T-helper 9 cell (primary cell): ENCODE measurements at places on chromosomes 4 and X.

GRCh38 chrX:153449368-153450113 is 3.7 kb upstream of the TREX2 start:
- DNase-seq: no peak

- DNase-seq: no peak
Measured at GRCh38 chr4:24252121-24252520, 332.2 kb downstream of the DHX15 start.

DNA sequence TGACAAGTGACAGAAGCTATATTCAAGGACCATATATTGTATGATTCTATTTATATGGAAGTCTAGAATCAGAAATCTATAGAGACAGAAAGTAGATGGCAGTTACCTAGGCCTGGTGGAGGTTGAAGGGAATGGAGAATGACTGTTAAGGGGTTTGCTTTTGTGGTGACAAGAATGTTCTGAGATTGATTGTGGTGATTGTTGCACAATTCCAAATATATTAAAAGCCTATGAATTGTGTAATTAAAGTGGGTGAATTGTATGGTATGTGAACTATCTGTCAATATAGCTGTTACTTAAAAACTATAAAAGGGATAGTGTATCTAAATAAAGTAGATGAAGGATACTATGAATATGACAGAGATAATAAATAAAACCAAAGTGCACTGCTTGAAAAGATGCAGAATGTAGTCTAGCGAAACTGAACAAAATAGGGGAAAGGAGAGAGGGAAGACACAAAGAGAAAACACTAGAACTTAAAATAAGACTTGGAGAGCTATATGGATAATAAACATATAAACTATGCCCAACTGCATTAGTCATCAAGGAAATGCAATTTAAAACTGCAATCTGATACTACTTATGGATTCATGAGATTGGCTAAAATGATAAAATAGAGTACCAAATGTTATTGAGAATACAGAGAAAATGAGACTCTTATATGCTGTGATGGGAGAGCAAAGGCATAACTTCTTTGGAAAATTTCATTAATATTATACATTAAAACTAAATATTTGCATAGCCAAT is 82.1 kb upstream of the BANK1 start:
- no peak for DNase-seq

GRCh38 chr4:5162909-5163508 is 111.7 kb downstream of the STK32B start:
- no peak for DNase-seq

- DNase-seq: no peak
Measured at GRCh38 chr4:56971383-56971782, 6.0 kb downstream of the NOA1 start.

- no peak for DNase-seq
Measured at GRCh38 chr4:153725136-153725830, 34.5 kb downstream of the RNF175 start.

- DNase-seq: no peak
Measured at GRCh38 chr4:125444166-125444565, 129.4 kb downstream of the FAT4 start.

DNA sequence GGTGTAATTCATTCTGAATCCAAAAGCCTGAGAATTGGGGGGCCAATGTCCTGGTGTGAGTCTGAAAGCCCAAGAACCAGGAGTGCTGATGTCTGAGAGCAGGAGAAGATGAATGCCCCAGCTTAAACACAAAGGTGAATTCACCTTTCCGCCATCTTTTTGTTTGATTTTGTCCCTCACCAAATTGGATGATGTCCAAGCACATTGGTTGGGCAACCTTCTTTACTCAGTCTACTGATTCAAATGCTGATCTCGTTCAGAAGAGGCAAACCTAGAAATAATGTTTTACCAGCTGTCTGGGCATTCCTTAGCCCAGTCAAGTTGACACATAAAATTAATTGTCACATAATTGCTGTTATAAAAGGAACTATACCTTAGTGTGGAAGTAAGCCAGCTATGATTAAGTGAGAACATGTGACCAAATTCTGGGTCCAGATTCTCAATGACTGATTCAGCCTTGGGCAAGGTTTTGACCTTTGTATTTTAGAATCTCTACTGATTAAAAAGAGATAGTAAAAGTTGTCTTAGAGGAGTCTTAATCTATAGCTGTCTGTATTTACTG is 34.5 kb upstream of the SLC4A4 start:
- DNase-seq: no peak

- DNase-seq: no peak
Measured at GRCh38 chr4:113450295-113451080, 311.1 kb downstream of the CAMK2D start.
